Stimulated activated CD8-positive, alpha-beta memory T cell treated with anti-CD3 and anti-CD28 coated beads, Interleukin-7, amount 100 ng/mL, for 24 hours (primary cell): ENCODE measurements at places on chromosomes 13 and 19.
A peak's percentile ranks its signal among the peaks of the same experiment; 100 is the strongest.

- peak; percentile 48 for DNase-seq
Measured at GRCh38 chr19:16897029-16897855, 8.4 kb downstream of the F2RL3 start.

- no peak for DNase-seq
Measured at GRCh38 chr19:29837996-29838395, 26.2 kb downstream of the CCNE1 start.

DNA sequence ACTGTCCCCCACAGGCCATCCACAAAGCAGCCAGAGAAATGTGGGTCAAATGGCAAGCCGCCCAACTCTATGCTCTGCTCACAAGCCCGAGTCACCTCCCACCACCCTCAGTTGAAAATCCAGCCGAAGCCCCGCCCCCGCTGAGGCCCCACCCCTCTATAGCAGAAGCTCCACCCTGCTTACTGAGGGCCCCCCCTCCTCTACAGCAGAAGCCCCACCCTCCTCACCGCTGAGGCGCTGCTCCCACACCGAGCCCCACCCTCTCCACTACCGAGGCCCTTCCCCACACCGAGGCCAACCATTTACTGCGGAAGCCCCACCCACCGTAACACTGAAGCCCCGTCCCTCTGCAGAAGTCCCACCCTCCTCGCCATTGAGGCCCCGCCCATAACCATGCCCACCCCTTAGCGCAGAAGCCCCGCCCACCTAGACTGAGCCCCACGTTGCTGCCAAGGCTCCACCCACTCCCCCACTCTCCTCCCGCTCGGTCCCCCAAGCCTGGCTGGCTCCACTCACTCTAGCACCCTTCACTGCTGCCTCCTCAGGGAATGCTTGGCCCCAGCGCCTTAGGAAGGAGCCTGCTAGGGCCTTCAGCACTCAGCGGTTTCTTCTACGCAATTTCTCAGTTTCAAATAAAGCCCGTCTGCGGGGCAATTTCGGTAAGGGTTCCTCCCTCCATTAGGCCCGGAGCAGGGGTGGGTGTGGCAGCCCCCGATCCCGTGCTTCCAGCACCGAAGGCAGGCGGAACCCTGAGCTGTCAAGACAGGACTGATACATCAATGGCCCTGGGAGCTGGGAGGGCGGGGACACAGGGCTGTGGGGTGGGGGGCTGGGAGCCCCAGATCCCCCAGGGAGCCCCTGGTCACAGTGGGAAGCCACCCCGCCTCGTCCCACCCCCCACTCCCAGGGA, 9.0 kb upstream of the MYDGF start:
- DNase-seq, result no peak

GRCh38 chr13:84962141-84962750, 837.0 kb downstream of the SLITRK6 start:
- DNase-seq, result no peak

DNA sequence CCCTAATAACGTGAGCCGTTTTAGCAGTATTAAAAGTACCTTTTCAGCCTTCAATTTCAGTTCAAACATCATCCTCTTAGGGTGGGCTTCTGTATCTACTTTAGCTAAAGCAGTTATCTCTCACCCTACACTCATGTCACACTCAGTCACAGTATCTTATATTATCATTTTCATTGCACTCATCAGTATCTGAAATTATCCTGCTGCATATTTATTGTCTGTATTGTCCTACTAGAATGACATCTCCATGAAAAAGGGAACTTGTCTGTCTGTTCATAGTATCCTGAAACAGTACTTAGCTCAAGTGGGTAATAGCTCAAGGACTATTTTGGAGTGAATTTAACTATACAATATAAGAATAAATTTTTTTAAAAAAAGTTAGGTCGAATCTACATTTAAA, 19.9 kb upstream of the RFC3 start:
- no peak for DNase-seq

DNA sequence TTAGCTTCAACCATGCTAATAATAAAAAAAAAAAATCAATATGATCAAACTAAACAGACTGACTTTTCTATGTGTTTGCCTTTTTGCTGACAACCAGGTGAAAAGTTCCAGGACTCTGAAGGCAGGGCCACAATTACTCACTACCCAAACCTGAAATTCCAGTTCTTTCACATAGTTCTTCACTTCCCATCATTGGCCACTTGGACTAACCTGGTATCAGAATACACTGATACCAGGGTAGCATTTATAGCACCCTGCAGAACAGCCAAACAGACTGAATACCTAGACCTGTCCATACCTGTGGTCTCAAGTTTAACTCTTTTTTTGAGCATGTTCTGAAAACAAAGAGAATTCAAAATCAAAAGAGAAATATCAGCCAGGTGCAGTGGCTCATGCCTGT, 25.1 kb downstream of the ELF1 start:
- no peak for DNase-seq

- no peak for DNase-seq
Measured at GRCh38 chr13:22198641-22199217, 527.9 kb downstream of the FGF9 start.

DNA sequence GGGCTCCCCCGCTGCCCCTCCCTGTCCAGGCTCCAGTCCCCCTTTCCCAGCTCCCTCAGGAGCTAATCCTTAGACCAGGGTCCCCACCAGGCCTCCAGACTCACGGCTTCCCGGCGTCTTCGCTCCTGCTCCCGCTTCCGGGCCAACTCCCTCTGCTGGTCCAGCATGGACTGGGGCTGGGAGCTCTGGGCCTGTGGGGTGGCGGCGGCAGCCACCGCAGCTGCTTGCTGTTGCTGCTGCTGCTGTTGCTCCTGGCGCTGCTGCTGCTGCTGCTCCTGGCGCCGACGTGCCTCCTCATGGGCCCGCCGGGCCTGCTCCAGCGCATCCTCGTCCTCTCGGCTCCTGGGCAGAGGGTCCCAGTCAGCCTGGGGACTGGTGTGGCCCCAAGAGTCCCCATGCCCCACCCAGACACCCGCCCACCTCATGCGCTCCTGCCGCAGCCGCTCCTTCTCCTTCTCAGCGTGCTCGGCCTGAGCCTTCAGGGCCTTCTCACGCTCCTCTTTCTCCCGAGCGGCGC, 6.4 kb upstream of the EPHX3 start:
- DNase-seq, result no peak

DNA sequence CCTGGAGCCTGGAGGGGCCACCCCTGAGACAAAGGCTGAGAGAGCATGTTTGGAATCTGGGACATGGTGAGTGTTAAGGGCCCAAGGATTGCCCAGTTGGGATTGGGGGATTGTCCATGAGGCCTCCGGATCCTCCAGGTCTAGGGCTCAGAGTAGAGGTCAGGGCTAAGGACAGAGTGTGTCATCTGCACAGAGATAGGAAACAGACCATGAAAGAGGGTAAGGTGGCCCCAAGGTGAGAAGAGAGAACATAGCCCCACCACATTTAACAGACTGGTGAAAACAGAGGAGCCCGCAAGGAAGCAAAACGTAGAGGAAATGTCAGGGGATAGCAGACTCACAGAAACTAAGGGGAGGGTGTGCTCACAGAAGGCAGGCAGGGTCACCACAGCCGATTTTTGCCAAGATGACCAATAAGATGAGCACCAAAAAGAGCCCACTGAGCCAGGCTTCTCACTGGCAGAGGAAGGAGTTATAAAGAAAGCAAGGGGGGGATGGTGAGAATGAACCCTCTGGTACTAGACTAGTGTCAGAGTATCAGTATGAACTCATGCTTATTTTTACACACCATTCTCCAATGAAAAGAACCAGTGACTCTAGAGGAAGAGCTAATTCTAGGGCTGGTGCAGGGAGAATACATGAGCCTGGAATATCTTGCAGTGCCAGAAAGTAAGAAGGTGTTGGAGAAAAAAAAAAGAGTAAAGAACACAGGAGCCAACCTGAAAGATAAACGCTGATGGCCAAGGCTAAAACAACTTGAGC, 17.5 kb downstream of the DYRK1B start:
- DNase-seq, result no peak

GRCh38 chr19:24141612-24142011, 54.6 kb downstream of the ZNF254 start:
- DNase-seq, result no peak

- no peak for DNase-seq
Measured at GRCh38 chr13:46396341-46396740, 9.3 kb upstream of the RUBCNL start.

DNA sequence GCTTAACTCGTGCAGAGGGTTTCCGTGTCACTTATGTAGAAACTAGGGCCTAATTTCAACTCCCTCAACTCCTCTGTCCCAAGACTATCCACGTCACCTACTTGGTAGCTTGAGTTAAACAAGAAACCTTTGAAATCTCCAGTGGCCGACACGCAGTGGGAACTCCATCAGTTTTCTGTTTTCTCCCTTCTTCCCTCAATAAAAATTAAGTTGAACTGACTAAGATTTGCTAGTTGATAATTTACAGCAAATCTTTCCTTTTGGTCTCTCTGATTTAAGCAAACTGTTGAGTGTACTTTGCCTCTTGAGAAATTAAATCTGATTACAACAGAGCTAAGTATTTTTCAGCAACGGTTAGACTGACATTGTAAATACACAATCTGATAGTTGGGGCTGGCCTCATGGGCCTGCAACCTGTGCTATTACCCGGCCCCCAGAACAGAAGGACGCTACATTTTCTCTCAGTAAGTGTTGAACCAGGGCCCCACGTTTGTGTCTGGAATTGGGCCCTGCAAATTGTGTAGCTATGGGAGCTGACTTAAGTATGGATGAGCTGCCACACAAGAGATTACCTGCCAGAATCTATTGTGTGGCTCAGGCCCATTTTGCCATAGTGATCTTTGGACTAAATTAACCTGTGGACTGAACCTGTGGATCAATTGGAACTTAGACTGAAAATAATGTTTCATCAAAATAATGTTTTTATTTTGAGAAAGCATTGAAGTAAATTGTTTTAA, 708 bp upstream of the ESD start:
- DNase-seq, result no peak

DNA sequence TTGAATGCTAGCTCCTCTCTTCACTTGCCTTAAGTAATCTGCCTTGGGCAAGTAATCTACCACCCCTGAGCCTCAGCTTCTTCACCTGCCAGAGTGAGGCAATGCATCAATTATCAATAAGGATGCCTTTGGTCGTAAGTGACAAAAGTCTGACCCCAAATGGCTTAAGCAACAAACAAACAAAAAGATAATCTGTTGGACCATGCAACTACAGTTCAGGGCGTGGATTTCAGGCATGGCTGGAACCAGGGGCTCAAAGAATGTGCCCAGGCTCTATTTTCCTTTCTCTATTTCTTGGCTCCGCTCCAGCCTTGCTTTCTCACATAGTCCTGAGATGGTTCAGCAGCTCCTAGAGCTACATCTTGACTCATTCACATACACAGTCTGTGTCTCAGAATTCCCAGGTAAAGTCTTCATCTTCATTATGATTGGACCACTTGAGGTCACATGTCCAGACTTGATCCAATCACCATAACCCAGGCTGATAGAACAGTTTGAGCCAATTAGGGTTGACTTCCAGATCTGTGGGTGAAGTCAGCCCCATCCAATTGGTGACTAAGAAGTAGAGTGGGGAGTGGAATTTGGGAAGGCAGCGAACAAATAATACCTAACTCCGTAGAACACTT, 29.6 kb downstream of the ACSBG2 start:
- no peak for DNase-seq

GRCh38 chr19:35715355-35715809, 2.4 kb upstream of the KMT2B start:
- no peak for DNase-seq

- no peak for DNase-seq
Measured at GRCh38 chr13:103852036-103852435, 785.8 kb upstream of the SLC10A2 start.

DNA sequence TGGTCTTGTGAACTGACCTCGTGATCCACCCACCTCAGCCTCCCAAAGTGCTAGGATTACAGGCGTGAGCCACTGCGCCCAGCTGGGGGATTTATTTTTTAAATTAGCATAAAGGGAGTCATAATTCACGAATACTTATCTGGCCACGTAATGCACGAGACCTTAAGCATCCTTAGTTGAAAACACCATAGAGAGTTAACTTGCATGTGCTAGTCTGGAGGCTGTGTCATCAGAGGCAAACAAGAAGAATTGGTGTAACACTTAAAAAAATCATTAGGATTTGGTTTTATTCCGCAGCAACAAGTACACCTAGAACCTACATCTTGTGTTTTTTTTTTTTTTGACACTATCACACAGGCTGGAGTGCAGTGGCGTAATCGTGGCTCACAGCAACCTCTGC, 19.1 kb downstream of the KLF5 start:
- DNase-seq, result no peak

- DNase-seq, result no peak
Measured at GRCh38 chr13:77516342-77516789, 19.1 kb upstream of the SCEL start.

- DNase-seq, result no peak
Measured at GRCh38 chr13:88622362-88622973, 951.3 kb downstream of the SLITRK5 start.

- DNase-seq, result no peak
Measured at GRCh38 chr13:37959284-37959683, 89.7 kb upstream of the TRPC4 start.

- no peak for DNase-seq
Measured at GRCh38 chr13:76825430-76825829, 60.8 kb downstream of the KCTD12 start.

- DNase-seq, result no peak
Measured at GRCh38 chr13:28964052-28964451, 143.9 kb downstream of the MTUS2 start.

GRCh38 chr19:10858204-10858828, 10.1 kb downstream of the C19orf38 start:
- DNase-seq, result no peak

GRCh38 chr19:21322528-21322927, 6.7 kb downstream of the ZNF708 start:
- no peak for DNase-seq

DNA sequence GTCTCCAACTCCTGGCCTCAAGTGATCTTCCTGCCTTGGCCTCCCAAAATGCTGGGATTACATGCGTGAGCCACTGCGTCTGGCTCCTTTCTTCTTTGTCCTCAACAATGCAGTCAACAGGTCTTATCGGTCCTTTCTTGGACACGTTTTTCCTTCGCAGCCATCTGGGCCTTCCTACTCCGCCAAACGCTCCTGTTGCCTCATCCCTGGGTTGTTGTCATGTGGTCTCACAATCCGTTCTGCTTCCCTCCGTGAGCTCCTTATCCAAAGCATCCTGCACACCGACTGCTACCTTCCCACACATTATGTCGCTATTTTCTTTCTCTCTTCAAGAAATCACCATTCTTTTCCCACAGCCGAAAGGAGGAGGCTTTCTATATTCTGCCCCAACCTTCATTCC, 306.8 kb downstream of the DCLK1 start:
- no peak for DNase-seq

GRCh38 chr13:30111810-30112209, 195.5 kb downstream of the KATNAL1 start:
- DNase-seq, result no peak

DNA sequence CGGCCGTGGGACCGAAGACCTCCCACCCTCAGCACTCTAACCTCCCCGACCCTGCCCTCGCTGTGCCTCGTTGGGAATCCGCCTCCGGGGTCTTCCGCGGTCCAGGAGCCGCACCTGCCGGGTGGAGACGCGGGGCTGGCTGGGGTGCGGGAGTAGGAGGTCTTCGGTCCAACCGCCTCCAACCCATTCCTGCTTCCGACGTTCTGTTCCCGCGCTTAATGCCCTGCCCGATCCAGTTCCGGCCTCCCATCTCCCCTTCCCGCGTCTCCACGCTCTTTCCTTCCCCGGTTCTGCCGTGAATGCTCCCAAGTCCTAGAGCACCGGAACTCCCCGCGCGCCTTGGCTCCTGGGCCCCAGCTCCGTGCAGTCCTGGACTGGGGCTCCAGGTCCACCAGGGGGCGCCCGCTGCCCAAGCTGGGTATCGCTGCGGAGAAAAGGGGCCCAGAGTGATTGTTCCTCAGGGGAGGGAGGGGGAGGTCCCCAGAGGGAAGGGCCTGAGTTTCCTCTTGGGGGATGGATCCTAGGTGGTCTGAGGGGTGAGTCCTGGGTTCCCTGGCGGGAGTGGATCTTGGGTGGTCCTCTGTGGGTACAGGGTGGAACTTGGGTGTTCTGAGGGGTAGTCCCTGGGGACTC, 14.1 kb upstream of the TNFSF9 start:
- DNase-seq, result peak; percentile 94
